Epithelial cell of proximal tubule (primary cell): ENCODE measurements at places on chromosomes 1 and 21. TPM values are rescaled to one million over a fixed set of nuclear protein-coding genes. Genes with fewer than 3 reads are reported as not detected.

The RSRP1 gene
- 32.4 and 52.5 TPM in 2 replicates for total RNA-seq

The CSRP1 gene
- total RNA-seq: 630 and 765 TPM in 2 replicates

The SKI gene
- 13.5 and 20.2 TPM in 2 replicates for total RNA-seq

The KRTAP12-4 gene
- not detected in 2 replicates for total RNA-seq

The OR2L8 gene
- not detected in 2 replicates for total RNA-seq
